Left renal cortex interstitium (tissue), 4 donors: ENCODE measurements at places on chromosomes 12 and 14.

DNA sequence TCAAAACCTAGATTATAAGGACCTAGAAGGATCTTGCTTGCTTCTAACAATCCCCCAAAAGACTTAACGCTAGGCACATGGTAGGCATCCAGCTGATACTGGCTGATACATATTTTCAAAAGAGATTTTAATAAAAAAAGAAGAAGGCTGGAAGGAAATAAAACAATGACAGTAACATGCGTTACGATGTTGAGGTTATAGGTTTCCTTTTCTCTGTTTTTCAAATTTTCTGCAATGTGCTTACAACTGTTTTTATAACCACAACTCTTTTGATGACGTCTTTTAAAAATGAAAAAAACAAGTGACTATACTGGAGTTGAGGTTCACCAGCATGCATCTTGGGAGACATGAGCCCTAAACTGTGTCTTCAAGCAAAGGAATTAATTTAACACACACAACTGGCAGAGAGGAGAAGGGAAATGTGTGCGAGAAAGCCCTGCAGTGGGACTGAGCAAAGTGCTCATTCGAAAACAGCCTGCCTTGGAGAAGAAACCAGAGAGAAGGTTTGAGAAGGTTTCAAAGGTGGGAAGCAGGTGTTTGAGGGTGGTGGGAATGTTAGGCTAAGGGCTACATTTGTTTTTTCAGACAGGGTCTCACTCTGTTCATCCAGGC lies 80.4 kb downstream of the DUSP16 start:
- DNase-seq, result no peak

DNA sequence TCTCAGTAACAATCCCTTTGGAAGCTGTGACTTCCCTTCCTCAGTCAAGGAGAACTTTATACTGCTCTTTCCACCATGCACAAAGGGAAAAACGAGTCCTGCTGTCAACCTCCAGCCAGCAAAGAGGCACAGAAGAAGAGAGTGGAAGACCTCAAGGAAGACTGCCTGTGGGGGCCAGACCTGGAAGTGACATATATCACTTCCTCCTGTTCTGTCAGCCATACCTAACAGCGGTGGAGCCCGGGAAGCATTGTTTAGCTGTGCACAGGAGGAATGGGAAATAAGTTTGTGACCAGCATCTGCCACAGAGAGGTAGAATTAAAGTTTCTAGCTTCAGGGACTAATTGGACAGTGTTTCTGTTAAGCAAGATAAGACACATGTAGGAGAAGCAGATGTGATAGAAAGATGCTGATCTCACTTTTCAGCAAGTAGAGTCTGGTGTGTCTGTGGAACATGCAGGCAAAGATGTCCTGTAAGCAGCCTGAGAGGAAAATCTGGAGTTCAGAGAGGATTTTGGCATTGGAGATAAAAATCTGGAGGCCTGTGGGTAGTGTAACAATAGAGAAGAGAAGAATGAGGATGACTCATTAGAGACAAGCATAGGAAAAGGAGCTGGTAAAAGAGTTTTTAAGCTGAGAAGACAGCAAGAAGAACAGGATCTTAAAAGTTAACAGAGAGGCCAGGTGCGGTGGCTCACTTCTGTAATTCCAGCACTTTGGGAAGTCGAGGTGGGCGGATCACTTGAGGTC lies 141.6 kb upstream of the CPSF6 start:
- no peak for DNase-seq

GRCh38 chr14:66284346-66284745 lies 201.8 kb upstream of the CCDC196 start:
- no peak for DNase-seq

DNA sequence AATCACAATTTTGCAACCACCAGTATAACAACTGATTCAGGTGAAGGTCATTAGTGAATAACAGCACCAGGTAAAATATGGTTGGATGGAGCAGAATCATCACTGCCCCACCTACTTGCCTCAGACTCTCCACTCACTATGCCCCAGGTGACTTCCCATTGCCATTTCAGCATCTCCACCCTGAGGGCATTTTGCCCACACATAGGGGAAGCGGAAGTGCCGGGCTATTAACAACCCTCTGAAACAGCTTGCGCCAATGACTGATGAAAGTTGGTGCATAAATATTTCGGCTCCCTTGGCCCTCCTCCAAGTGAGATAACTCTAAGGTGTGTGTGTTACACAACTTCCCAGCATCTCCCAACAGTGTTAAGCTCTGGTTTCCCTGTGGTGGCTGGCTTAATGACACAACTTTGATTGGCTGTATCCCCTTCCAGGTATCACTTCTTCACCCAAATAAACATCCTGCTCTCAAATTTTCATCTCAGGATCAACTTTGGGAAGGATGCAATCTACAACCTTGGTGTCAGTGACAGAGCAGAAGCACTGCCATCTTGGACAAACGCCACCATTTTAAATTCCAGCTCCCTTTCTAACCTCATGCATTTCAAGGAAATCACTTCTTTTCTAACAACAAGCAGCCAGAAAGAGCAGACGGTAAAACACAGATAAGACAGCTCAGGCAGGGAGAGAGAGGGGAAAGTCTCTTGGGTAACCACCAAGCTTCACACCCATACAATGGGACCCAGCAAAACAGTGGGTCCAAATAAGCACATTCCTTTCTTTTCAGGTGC lies 73.6 kb upstream of the PPP2R5C start:
- no peak for DNase-seq

DNA sequence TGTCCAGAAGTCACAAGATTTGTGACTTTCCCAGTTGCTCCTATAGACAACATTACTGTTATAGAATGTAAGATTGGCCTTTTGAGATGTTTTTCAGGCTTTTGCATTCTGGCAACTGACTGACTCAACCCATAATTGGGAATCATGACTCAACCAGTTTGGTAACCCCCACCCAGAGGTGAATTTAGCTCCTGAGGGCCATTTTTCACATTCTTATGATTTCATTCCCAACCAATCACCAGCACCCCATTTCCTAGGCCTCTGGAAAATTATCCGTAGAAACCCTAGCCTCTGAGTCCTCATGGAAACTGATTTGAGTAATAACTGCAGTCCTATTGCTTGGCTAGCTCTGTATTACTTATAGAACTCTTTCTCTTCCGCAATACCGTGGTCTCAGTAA lies 626.0 kb upstream of the SEL1L start:
- DNase-seq, result no peak

GRCh38 chr12:42266579-42267230 lies 28.7 kb upstream of the YAF2 start:
- no peak for DNase-seq

- no peak for DNase-seq
Observed at GRCh38 chr12:122121745-122122144, 43.2 kb downstream of the MLXIP start.

DNA sequence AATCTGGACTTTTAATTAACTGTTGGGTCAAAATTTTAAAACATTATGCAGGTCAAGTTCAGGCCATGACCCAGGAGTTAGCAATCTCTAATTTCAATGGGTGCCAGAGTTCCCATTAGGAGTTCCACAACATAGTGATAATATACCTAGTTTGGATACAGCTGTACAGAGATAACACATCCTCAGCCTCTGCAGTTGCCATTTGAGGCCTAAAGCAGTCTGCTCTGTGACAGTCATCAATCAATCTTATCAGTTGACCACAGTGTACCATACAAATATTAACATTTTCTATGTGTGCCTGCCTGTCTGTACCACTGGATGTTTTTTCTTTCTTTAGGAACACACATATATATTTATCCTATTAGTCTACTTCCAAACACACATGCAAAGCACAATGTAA lies 54.0 kb upstream of the BBS10 start:
- no peak for DNase-seq

DNA sequence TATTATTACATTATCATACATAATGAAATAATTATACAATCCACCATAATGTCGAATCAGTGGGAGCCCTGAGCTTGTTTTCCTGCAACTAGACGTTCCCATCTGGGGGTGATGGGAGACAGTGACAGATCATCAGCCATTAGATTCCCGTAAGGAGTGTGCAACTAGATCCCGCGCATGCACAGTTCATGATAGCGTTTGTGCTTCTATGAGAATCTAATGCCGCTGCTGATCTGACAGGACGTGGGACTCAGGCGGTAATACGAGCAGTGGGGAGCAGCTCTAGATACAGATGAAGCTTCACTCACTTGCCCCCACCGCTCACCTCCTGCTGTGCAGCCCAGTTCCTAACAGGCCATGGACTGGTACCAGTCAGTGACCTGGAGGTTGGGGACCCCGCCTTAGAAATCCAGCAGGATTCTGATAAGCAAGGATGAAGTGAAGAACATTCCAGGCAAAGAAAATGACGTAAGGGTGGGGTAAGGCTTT lies 204.6 kb downstream of the ETV6 start:
- DNase-seq, result no peak

GRCh38 chr14:101446387-101446969 lies 114.8 kb upstream of the DIO3 start:
- no peak for DNase-seq

- no peak for DNase-seq
Observed at GRCh38 chr12:25717552-25717951, 164.5 kb upstream of the LMNTD1 start.

GRCh38 chr14:105193916-105194782 lies 13.0 kb upstream of the NUDT14 start:
- no peak for DNase-seq

DNA sequence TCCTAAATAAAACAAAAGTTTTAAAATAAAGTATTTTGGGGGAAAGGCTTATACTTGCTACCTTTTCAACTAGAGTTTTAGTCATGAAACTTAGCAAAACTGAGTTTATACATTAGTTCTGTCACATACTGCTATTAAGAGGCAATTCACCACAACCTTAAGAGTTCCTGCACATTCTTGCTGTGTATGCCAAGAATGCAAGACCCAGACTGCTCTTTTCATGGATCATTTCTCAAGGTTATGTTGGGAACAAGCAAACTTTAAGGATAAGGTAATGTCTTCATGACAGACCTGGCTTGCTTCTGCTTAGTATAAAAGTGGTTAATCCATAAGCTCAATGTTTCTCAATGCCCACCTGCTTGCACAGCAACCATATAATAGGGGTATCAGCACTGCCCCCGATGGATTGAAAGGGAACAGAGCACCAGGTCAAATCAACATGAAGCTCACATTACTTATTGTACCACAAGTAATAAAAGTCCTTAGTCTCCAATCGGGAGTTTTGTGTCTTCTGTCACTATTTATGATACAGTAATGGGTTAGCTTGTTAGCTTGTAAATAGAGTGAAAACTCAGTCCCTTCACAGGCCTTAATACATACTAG lies 67.6 kb downstream of the KIF21A start:
- DNase-seq, result no peak
